ENCODE measurements at places on chromosomes 3 and 15.

- DNase-seq, result no peak
These were observed 185.9 kb downstream of the MEIS2 start for GRCh38 chr15:36914466-36914865.

DNA sequence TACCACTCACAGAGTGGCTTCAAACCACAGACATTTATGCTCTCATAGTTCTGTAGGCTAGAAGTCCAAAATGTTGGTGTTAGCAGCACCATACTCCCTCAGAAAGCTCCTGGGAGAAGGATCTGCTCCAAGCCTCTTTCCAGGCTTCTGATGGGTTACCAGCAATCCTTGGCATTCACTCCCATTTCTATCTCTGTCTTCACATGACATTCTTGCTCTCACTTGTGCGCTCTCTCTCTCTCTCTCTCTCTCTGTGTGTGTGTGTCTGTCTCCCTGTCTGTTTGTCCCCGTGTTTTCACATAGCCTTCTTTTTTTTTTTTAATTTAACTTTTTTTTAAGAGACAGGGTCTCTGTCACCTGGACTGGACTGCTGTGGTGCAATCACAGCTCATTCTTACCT is 26.3 kb downstream of the CDAN1 start:
- DNase-seq, result no peak

- DNase-seq, result no peak
These were observed 1.1 kb upstream of the PML start for GRCh38 chr15:73993211-73993994.

DNA sequence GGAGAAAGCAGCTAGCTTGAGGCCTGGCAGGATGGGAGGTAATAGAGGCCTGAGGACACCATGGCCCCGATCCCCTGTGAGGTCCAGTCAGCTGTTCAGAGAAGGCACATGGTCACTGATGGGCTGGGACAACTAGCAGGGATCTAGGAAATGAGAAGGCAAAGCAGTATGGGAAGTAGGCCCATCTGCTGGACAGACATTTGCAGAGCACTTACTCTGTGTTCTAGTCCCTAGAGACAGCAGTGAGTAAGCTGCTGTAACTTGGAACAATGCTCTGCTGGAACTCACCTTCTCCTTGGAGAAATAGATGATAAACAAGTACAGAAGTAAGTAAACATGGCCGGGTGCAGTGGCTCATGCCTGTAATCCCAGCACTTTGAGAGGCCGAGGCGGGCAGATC is 7.1 kb downstream of the ECE2 start:
- DNase-seq, result no peak

GRCh38 chr15:79896131-79896633 is 632 bp downstream of the MTHFS start:
- DNase-seq, result no peak

DNA sequence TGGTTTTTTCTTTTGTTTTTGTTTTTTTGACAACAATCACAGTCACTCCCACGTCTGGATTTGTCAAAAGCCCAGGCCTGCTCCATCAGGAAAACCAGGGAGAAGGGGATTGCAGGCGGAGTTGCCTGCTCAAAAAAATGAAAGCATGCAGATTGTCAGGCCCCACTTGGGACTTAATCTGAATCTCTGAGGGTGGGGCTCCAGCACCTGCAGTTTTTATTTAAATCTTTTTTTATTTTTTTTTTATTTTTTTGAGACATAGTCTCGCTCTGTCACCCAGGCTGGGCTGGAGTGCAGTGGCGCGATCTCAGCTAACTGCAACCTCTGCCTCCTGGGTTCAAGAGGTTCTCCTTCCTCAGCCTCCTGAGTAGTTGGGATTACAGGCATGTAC is 140.9 kb downstream of the FOXP1 start:
- no peak for DNase-seq

- DNase-seq, result no peak
These were observed 212.6 kb upstream of the SEMA6D start for GRCh38 chr15:47504624-47505256.

- no peak for DNase-seq
These were observed 240 bp downstream of the CFAP100 start for GRCh38 chr3:126394977-126395321.

DNA sequence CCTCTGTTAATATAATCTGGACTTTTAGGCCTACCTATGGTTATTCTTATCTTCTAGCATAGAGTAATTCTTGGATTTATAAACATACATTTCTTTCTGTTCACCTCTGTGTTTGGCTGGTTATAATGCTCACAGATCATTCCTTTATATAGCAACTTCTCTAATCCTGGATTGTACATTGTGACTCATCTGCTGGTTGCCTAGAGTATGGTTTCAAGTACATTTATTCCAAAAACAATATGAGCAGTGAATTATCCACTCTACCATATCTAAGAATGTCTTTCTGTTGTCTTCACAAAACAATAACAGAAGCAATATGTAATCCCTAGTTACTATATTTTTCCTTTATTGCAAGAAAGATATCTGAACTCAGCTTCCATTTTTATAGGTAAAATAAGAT is 35.3 kb downstream of the FSIP1 start:
- no peak for DNase-seq

DNA sequence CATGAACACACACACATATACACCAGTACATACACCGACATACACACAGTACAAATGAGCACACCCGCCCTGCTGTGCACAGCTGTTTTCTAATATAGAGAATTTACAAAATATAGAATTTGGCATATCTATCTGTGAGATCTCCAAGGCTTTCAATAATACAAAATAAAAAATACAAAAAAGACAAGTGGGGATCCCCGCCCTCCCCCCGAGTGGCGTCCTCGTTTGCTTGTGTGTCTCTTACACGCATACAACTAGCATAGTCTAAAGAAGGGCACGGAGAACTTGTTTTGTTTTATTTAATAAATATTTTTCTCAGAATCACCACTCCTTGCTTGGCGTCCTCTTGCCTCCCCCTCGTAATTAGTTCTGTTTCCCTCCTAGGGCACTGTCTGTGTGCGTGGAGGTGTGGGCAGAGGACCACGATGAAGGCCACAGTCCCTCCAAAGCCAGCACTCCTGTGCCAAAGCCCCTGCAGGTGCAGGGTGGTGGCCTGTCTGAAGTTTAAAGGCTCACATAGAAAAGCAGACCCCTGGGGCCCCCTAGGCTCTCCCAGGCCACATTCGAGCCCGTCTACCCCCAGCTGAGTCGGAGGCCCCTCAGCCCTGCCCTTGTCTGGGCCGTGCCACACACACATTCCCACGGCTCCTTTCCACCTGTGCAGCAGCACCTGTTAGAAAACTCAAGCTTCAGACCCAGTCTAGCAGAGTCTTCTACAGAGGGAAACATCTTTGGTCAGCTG is 82.1 kb downstream of the SEC22A start:
- DNase-seq, result no peak

GRCh38 chr3:16359331-16359730 is 94.3 kb downstream of the OXNAD1 start:
- no peak for DNase-seq

GRCh38 chr3:104956620-104957345 is 409.9 kb upstream of the ALCAM start:
- no peak for DNase-seq

- no peak for DNase-seq
These were observed 289.1 kb downstream of the GAP43 start for GRCh38 chr3:115912372-115912771.

- DNase-seq, result peak; percentile 29
These were observed 20.4 kb downstream of the IGF1R start for GRCh38 chr15:98668566-98669308.

- DNase-seq, result no peak
These were observed 78.7 kb downstream of the ITPR1 start for GRCh38 chr3:4571690-4572334.

All from fibroblast of skin of left quadriceps (primary cell).